ENCODE measurements at places on chromosomes 3 and 15.

DNA sequence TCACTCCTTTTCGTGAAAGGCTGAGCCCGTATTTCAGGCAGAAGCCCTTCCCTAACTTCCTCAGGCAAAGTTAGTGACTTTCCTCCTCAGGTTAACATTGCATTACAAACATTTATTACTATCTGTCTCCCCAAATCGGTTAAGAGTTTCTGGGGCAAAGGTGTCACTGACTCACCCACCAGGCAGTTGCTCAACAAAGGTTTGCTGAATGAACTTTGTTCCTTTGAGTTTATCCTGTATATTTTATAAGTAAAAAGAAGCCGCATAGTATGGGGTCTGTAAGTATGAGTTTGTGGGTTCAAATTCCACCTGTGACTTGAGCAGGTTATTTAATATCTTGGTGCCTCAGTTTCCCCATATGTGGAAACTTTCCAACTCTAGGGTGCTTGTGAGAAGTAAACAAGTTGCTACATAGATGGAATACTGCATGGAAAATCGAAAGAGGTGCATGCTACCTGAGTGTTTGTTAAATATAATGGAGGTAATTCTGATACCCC is 177.7 kb downstream of the THRB start:
- DNase-seq: no peak

DNA sequence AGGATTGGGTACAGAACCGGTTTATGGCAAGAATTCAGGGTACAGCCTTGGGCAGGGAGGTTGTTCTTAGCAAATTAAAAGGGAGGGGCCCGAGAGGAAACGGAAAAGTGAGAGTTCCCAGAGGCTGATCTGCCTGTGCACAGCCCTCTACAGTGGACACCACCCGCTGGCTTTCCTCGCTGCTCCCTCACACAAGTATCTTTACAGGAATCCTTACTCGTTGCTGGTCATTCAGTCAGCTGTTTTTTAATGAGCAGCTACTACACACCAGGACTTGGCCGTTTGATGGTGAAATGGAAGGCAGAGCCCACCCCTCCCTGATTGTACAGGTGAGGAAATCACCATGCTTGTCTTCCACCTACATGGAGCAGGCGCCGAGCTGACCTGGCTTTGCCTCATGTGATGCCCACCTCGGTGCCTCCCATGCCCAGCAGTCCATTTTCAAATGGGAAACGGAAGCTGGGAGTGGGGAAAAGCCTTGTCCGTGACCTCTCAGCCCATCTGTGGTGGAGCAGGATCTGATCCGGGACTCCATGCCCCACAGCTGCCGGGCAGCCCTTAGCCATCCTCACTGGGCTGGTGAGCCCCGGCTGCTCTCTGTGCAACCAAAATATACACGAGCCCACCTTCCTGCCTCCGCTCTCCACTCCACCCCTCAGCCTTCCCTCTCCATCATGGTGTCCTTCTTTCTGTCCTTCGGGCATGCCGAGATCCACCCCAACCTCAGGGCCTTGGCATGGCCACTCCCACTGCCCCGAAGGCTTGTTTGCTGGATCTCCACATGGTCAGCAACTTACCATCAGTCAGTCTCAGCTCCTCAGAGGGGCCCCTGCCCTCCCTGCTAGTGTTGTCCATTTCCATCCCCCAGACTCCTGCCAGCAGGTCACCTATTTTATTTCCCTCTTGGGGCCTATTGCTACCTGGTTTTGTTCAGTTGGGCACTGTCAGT is 33.3 kb upstream of the FGD5 start:
- DNase-seq: no peak

DNA sequence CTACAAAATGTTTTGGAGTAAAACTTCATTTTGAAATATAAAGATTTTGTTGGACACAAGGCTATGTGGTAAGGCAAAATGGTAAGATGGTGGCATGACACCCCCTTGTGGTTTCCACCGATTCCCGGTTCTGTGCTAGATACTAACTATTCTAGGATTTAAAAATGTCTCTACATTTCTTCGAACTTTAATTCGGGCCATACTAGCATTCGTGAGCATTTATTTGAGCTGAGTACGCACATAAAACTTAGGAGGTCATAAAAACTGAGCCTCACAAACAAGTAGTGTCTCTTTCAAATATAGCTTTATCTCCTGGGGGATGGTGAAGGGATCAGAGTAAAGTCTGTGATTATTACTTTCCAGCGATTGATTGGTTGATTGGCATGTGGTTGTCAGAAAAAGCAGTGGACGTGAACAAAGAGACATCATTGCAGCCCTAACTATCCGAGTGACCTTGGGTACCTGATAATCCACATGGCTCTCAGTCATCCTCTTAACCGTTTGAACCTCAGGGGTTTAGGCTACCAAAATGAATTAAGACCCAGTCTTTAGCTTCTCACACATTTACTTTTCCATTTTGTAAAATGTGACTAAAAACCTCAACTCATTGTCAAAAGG is 1.1 kb upstream of the ZNF639 start:
- peak; percentile 68 for DNase-seq

DNA sequence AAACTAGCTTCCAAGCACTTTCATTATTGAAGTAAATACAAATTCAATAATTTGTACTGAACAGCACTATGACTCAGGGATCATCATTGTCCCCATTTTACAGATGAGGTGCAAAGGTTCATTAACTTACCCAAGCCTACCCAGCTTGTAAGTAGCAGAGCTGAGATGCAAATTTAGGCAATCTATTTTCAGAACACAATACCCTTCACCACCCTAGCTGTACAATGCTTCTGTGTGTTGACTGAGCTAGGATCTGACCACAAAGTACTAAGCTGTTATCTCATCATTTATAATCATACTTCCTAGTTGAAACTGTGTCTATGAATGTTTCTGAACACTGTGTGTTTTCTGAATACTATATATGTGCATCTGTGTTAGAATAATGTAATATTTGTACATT is 3.2 kb upstream of the ILDR1 start:
- peak; percentile 63 for DNase-seq

- no peak for DNase-seq
Measured at GRCh38 chr15:61545763-61546162, 316.7 kb upstream of the RORA start.

GRCh38 chr3:195255176-195255500 is 15.8 kb downstream of the XXYLT1 start:
- DNase-seq: no peak

GRCh38 chr15:89378296-89379151 is 43.9 kb upstream of the POLG start:
- no peak for DNase-seq

- no peak for DNase-seq
Measured at GRCh38 chr15:50697109-50697797, 10.7 kb upstream of the TRPM7 start.

GRCh38 chr3:10149226-10149625 is 7.6 kb downstream of the VHL start:
- no peak for DNase-seq

DNA sequence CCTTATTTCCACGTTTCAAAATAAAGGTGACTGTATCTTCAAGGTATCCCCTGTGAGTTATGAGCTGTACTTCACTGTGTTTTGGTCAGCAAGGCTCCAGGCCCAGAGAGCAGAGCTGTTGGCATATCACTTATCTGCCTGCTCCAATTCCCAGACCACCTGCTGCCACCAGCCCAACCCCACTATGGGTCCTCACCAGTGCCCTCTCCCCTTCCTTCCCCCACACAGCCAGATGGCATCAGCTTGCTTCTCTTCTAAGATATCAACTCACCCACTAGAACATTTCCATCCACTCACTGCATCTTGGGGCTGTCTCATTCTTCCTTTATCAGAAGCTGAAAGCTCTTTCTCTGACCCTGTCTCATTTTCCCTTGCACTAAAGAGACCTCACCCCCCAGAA is 136.9 kb upstream of the EIF1B start:
- no peak for DNase-seq

GRCh38 chr15:79965846-79966630 is 5.0 kb downstream of the BCL2A1 start:
- no peak for DNase-seq

DNA sequence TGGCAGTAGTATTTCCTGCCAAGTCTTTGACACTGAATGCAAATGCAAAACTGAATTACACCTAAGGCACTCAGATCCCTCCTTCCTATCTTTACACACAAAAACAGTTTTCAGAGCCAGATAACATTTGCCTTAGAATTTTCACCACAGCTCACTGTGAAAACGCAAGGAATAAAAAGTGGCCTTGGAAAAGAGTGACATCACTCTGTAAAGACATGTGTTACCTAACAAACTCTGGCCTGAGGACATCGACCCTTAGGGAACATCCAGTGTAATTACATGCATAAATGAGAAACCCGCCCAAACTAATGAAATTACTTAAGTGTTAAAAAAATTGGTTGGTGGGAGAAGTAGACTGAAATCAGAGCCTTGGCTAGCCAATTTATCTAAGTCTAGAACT is 88.9 kb downstream of the PLOD2 start:
- DNase-seq: no peak

GRCh38 chr15:74022706-74023470 is 28.4 kb downstream of the PML start:
- no peak for DNase-seq

GRCh38 chr3:112128843-112129727 is 4.0 kb downstream of the GCSAM start:
- peak; percentile 49 for DNase-seq
